Hepatocyte (in vitro differentiated cells): ENCODE measurements at places on chromosomes 16 and 17.

GRCh38 chr16:83967838-83968305 lies at the start of gene NECAB2:
Gene NECAB2 (plus strand): TSS chr16:83968244. CDS start chr16:83968649, 405 bp downstream.
- no peak within 1 kb of the TSS for H3K27ac ChIP-seq
- H3K27me3 ChIP-seq = peaks cover 10% of the 10 kb centered on the region
- peak; percentile 71 for DNase-seq
- H3K4me1 ChIP-seq = no peaks in the 10 kb centered on the region
- no peak within 1 kb of the TSS for H3K4me3 ChIP-seq
- no peaks in the 10 kb centered on the region for H3K36me3 ChIP-seq

DNA sequence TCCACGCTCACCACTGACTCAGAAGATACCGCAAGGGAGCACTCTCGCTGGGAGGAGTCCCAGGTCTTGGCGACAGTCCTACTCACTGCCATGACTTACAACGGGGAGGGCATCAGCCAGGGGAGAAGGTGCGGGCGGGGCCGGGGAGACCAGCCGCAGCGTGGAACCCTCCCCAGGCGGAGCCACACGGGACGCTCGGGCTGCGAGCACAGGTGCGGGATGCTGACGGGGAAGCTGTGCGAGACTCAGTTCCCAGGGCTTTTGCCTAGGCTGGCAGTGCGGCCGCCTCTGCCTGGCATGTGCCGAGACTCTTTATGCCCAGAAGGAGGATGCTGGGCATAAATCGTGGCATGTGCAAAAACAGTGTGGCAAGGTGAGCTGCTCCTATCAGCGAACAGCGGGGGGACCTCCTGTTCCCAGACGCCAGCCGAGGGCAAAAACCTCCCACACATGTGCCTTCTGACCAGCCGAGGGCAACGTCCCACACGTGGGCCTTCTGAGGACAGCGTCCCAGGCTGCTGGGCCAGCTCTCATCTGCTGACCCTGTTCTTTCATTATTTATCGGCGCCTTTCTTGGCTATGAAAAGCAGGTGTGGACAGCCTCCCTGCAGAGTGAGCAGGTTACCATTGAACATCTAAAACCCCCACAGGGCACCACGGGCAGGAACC lies 6.1 kb downstream of the GALNS start:
- no peak overlapping the region for H3K4me3 ChIP-seq
- H3K27ac ChIP-seq = no peak overlapping the region
- H3K36me3 ChIP-seq = no peaks in the 10 kb centered on the region
- peaks cover 2% of the 10 kb centered on the region for H3K4me1 ChIP-seq

DNA sequence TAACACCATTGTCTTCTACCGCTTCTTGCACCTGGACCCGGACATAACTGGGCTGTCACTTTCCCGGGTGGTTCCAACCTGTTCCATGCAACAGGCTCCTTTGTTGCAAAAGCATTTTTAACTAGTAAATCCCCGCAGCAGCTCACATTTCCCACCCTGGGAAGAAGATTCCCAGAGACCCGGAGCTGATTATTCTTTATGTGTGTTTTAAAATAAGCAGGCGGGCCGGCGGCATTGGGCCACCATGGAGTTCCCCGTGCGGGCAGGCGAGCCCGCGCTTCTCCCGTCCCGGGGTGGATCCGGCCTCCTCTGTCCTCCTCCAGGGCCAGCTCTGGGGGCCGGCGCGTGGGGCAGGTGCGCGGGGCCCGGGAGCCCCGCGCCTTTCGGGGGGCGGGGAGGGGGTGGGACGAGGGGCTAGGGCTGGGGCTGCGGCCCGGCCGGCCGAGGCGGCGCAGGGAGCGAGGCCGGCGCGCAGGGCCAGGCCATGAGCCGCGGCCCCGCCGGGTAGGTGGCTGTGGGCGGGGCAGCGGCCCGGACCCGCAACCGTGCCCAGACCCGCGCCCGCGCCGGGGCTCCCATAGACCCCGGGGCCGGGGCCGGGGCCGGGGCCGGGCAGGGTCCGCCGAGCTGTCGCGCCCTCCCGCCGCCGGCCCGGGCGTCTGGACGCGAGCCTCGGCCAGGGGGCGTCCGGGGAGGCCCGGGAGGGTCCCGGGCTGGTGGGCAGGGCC lies 1.7 kb downstream of the CRAMP1 start:
- no peaks in the 10 kb centered on the region for H3K27me3 ChIP-seq
- peak overlapping the region; percentile 80 for H3K4me3 ChIP-seq
- H3K27ac ChIP-seq = no peak overlapping the region
- DNase-seq = peak; percentile 63
- H3K4me1 ChIP-seq = peaks cover 30% of the 10 kb centered on the region

- no peaks in the 10 kb centered on the region for H3K27me3 ChIP-seq
- H3K36me3 ChIP-seq = no peaks in the 10 kb centered on the region
- no peaks in the 10 kb centered on the region for H3K4me1 ChIP-seq
- no peak overlapping the region for H3K4me3 ChIP-seq
Measured at GRCh38 chr17:10403589-10403988, 18.2 kb downstream of the MYH8 start.
